ENCODE measurements at places on chromosomes 11 and 22.
A peak's percentile ranks its signal among the peaks of the same experiment; 100 is the strongest.

DNA sequence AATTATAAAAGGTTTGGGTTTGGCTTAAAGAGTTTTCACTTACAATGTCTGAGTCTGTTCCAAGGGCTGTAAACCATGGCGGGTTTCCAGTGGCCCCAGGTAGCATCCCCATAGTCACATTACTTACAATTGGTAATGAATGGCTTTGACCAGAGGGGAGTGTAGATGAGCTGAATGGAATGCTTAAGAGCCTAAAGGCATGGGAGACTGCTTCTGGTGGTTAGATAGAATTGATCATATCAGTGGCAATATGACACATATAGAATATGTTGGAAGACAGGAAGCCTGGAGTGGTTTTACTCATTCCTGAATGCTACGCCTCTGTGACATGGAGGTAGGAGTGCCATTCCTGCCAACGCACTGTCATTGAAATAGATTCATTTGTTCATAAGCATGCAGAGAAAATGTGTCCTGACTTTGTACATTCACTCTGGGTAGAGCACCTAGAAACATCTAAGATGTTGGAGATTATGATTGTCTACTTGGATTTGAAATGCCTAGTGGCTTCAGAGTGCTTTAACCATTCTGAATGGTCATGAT is 183.3 kb downstream of the BLID start:
- no peak for DNase-seq

- DNase-seq: no peak
These were observed 20.7 kb upstream of the SEPTIN5 start for GRCh38 chr22:19693581-19693980.

GRCh38 chr11:13328286-13328685 is 50.7 kb downstream of the BMAL1 start:
- no peak for DNase-seq

DNA sequence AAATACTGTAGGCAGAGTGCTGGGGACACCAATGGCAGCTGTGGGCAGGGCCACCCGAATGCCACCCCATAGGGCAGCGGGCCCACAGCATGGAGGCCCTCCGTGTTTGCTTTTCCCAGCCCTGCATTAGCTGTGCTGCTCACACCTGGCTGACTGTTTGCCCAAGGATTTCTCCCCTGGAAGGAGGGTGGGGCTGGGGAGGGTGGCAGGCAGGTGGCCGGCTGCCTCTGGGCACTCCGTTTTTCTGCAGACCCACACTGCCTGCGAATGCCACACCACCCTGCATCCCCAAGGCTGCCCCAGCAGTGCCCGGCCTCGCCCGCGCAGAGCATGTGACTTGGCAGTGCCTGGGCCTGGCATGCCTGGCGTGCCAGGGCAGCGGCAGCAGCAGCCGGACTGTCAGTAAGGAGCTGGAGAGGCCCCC is 19.6 kb downstream of the DAGLA start:
- no peak for DNase-seq

GRCh38 chr11:128559496-128560103 is 27.8 kb downstream of the ETS1 start:
- no peak for DNase-seq

DNA sequence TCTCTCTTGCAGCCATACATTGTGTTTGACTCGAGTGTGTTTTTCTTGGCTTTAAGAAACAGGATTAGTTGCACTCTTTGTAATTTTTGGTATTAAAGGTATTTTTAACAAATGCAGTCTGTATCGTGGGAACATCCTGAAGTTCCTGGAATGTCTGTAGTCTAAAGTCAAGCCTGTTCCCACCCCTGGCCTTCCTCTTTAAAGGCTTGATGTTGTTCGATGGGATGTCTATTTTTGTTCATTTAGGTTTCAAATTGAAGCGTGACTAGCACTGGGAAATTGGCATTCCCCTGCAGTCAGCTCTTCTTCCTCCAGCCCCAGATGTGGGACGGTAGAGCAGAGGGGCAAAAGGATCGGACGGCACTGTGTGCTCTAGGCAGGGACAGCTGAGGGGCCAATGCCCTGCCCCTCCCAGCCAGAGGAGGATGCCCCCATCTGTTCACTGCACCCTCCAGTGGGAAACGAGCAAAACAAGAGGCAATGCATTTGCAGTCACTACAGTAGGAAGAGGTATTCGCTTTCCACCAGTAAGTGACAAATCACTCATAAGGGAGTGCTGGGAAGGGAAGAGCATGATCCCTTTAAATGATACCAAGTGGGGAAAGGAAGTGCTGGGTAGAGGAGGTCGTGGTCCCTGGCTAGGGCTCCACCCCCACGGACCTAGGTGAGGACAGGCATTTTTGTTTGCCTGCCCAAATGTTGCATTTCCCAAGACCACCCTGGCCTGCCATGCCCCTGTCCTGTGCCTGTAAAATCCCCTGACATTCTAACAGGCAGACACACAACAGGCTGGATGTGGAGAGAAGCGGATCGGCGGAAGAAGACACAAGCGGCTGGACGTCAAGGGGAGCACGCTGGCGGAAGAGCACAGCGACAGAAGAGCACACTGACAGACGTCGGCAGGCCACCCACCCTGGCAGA is 47.4 kb upstream of the SEPTIN5 start:
- DNase-seq: peak; percentile 51

DNA sequence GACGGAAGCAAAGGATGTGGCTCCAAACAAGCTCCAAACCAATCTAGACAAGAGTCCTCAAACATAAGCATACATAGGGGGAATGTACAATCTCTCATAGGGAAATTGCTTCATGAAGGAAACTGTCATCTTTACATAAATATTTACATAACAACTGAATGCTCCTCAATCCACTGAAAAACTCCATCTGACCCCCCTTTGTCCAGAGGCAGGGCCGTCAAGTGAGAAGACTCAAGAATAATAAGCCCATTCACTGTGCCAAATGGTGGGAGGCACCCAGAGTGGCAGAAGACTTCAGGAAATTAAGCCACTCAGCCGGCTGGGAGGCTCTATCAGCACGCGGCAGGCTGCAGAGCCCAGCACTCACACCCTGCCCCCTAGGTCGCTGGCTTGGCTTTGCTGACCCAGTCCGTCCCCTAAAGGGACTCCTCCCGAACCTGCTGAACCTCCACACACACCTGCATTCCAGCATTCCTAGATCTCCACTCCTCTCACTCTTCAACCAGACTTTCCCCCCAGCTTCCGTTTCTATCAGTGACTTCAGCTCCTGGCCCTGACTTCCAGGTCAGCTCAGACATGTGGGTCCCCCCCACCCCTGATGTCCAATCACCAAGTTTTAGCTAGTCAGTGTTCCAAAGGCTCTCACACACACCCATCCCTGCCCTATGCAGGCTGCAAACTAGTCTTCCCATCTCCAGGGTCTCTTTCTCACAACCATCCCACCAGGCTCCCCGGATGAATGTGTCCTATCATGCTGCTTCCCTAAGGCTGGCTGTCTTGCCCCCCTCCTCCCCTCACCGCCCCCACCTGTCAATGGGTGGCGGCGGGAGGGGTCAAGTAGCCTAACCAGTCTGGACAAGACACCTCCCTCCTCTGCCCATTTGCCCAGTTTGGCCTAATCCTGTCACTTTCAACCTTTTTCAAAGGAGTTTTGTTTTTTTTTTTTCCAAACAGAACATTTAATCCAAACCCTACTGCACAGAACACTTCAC is 11.3 kb downstream of the VPS37C start:
- DNase-seq: peak; percentile 59

DNA sequence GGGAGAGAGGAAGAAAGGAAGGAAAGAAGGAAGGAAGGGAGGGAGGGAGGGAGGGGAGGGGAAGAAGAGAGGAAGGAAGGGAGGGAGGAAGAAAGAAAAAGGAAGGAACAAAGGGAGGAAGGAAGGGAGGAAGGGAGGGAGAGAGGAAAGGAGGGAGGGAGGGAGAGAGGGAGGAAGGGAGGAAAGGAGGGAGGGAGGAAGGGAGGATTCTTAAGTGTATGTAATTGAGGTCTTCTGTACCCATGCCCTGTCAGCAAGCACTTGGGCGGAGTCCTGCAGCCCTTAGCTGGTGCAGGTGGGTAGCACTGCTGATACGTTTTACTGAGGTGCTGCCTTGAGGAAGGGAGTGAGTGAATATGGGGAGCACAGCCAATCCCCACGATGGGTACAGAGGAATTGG is 56.9 kb upstream of the RASD2 start:
- no peak for DNase-seq

DNA sequence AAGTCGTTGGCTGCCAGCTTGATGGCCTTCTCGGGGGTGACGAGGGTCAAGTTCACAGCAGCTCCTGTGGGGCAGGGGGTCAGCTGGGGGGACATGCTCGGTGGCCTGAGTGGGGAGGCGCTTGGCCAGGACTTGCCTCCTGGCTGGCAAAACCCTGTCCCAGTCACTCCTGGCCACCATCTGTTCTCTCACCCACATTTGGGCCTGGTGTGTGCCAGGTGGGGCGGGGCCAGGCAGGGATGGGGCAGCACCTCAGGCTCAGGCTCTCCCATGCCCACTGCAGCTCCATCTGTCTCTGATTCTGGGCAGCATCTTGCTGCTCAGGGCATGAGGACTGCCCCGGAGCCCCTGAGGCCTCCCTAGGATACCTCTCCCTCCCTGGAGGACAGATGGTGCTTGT is 3.7 kb upstream of the CEND1 start:
- DNase-seq: no peak

GRCh38 chr11:108571001-108571400 is 22.6 kb downstream of the EXPH5 start:
- no peak for DNase-seq

- no peak for DNase-seq
These were observed 121.2 kb downstream of the SPATA19 start for GRCh38 chr11:133724116-133724515.

DNA sequence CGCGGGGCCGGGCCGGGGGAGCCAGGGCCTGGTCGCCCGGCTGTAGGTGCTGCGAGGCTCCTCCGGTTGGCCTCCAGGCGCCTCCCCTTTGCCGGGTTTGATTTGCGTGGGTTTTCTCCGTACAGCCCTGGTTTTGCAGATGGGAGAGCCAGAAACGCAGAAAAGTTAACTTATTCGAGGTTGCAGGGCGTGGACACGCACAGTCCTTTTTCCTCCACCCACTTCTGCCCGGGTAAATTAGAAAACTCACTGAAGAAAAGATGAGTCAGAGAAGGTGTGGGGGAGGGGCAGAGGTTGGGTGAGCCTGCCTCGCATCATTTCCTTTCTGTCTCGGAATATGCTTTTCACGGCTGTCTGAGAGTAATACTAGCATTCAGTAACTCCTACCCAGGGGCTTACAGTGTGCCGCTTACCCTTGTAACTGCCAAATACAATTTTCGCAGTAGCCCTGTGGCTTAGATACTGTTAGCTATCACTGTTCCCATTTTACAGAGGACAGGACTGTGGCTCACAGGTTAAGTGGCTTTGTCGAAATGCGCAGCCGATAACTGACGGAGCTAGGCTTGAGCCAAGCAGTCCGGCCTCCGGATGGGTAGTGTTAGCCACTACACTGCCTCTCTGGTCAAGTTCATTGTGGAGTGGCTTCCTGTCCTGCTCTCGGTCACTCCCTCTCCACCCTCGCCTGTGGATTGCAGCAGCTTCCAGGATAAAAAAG is 812 bp downstream of the FADD start:
- peak; percentile 92 for DNase-seq

GRCh38 chr11:44162662-44163061 is 67.2 kb downstream of the EXT2 start:
- DNase-seq: no peak
